Activated CD4-positive, alpha-beta T cell treated with anti-CD3 and anti-CD28 coated beads, Interleukin-2, amount 10 ng/mL, durations not matched to agents 7 days and 5 days (primary cell): ENCODE measurements at places on chromosomes 3 and 15.

- peaks cover under 1% of the 10 kb centered on the region for H3K4me1 ChIP-seq
- no peak overlapping the region for H3K27ac ChIP-seq
- no peak overlapping the region for H3K4me3 ChIP-seq
- peaks cover 9% of the 10 kb centered on the region for H3K27me3 ChIP-seq
- H3K36me3 ChIP-seq = no peaks in the 10 kb centered on the region
- no peak for DNase-seq
Observed at GRCh38 chr3:167876620-167877281, 141.2 kb downstream of the SERPINI1 start.

- H3K4me3 ChIP-seq = no peak overlapping the region
- no peaks in the 10 kb centered on the region for H3K36me3 ChIP-seq
Observed at GRCh38 chr15:73426323-73426994, 16.5 kb upstream of the REC114 start.

DNA sequence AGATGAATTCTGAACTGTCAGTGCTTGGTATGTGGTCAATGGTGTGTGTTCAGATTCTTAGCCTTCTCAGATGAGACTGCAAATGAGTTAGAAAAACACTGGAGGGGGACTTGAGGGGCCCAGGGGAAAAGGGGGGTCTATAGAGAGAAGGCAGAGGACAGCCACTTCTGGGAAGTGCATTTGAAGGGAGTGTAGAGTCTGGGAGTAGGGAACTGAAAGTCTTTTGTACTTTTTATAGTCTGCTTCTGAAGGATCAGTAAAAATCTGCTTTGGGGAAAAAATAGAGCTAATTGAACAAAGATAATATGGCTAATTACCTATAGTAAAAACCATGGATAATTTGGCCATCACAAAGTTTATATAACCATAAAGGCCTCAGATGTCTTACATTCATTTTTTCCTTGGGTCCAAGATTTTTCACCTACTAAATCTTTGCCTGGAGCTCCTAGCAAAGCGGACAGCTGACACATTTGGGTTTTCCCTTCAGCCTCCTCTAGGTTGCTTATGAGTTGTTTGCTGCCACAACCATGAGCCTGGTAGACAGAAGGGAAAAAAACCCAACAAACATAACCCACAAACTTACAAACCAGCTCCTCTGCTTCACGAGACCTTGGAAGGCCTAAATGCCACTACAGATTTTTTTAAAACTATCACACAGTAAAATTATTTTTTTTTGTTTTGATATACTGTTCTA is 48.8 kb downstream of the CD86 start:
- H3K36me3 ChIP-seq = no peaks in the 10 kb centered on the region
- H3K4me3 ChIP-seq = no peak overlapping the region
- no peak for DNase-seq
- H3K27ac ChIP-seq = no peak overlapping the region
- H3K4me1 ChIP-seq = peaks cover 27% of the 10 kb centered on the region
- no peaks in the 10 kb centered on the region for H3K27me3 ChIP-seq

DNA sequence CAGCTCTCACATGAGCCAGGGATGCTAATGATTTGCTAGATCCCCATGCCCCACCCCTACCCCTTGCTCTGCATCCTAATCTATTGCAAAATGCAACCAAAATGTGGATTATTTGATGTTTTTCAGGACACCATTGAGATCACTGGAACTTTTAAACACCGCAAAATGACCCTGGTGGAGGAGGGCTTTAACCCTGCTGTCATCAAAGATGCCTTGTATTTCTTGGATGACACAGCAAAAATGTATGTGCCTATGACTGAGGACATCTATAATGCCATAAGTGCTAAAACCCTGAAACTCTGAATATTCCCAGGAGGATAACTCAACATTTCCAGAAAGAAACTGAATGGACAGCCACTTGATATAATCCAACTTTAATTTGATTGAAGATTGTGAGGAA is 29.7 kb downstream of the HDC start:
- H3K4me3 ChIP-seq = no peak overlapping the region
- H3K4me1 ChIP-seq = peaks cover 2% of the 10 kb centered on the region
- peaks cover 13% of the 10 kb centered on the region for H3K36me3 ChIP-seq
- no peak for DNase-seq
- H3K27ac ChIP-seq = no peak overlapping the region

- H3K4me3 ChIP-seq = no peak overlapping the region
- H3K27me3 ChIP-seq = peaks cover 21% of the 10 kb centered on the region
- H3K4me1 ChIP-seq = peaks cover 67% of the 10 kb centered on the region
- H3K36me3 ChIP-seq = peaks cover 21% of the 10 kb centered on the region
- H3K27ac ChIP-seq = peak overlapping the region; percentile 90
Observed at GRCh38 chr3:46537316-46537715, 28.8 kb downstream of the LRRC2 start.

DNA sequence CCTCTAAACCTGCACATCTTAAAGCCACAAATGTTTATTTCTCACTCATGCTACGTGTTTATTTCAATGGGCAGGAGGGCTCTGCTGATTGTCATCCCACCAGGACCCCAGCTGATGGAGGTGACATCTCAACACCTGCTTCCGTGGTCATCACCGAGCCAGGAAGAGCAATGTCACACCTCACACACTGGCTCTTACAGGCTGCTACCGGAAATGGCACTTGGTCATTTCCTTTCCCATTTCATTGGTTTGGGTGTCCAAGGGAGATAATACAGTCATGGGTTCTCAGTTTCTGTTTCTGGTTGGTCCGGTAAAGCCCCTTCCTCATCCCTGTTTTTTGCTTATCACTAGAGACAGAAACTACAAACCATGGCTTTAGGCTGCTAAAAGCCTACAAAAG is 41.9 kb downstream of the ABHD2 start:
- H3K4me1 ChIP-seq = peaks cover 16% of the 10 kb centered on the region
- no peak overlapping the region for H3K4me3 ChIP-seq
- DNase-seq = no peak
- H3K27me3 ChIP-seq = no peaks in the 10 kb centered on the region
- H3K36me3 ChIP-seq = peaks cover 16% of the 10 kb centered on the region

DNA sequence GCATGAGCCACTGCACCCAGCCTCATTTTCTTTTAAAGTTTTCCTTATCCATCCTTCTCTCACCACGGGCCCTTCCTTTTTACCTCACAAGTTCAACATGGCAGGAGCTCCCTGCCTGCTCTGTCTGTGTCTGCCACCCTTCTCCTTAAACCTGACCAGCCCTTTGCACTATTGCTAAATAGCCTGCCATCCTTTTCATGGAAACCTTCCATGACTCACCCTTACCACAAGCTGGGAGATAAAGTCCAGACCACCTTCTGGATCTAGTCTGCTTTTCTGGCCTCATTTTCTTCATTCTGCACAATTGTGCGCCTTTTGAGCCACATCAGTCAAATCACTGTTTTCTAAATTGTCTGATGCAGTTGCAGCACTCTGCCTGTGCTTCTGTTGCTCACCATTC is 8.9 kb downstream of the PARP14 start:
- no peak overlapping the region for H3K27ac ChIP-seq
- H3K4me3 ChIP-seq = no peak overlapping the region
- H3K36me3 ChIP-seq = peaks cover 59% of the 10 kb centered on the region
- no peaks in the 10 kb centered on the region for H3K27me3 ChIP-seq

DNA sequence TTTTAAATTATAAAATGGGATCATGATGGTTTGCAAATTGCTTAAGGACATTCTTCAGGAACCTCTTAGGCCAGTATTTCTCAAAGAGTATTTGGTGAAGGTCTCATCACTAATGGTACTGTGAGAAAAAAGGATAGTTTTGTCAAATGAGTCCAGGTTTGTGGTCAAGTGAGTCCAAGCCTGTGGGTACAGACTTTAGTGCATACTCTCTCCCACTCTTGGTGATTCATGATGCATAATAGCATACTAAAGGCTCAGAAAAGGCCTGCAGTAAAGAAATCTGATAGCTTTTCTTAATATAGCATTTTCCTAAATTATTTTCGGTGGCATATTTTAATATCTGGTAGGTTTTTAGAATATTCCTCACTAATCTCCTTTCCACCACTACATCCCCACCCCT is 20.0 kb downstream of the BOC start:
- no peak overlapping the region for H3K27ac ChIP-seq
- H3K4me1 ChIP-seq = no peaks in the 10 kb centered on the region
- no peak for DNase-seq
- H3K27me3 ChIP-seq = no peaks in the 10 kb centered on the region

- DNase-seq = no peak
- H3K4me1 ChIP-seq = no peaks in the 10 kb centered on the region
- H3K27me3 ChIP-seq = no peaks in the 10 kb centered on the region
- H3K27ac ChIP-seq = no peak overlapping the region
- no peak overlapping the region for H3K4me3 ChIP-seq
Observed at GRCh38 chr3:183933160-183933559, 48.5 kb upstream of the PARL start.

DNA sequence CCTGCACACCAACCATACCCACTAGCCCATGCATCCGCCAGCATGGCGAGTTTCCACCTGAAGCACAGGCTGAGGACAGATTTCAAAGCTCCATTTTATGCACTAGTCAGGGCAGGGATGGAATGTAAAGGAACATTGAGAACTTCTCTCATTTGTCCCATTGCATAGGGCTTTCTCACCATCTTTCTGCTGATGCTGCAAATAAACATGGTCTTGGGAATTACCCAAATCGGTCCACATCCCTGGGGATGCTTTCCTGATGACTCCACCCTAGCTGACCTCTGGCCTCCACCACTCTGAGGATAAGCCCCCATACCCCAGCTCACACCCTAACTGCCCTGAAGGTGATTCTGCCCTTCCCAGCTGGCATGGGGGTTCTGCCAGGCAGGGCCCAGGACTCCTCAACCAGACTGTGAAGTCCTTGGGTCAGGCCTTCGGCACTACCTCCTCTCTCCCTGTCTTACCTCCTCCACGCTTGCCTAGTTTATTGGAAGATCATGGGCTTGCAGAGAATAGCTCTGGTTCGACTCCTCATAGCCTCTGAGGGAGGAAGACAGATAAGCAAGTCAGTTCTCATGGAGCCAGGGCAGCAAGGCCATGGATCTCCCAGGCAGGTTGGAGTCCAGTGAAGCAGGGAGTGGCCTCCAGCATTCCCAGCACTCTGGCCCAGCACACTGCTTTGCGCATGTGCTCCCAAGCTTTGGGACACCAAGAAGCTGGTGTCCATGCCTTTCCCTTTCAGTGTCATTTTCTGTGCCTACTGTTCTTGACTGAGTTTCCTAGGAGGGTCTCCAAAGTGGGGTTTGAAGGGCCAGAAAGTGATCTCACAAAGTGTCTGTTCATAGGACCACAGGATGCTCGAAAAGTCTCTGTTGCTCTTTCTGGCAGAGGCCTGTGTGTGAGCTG is 27.6 kb upstream of the XYLB start:
- no peak overlapping the region for H3K4me3 ChIP-seq
- no peaks in the 10 kb centered on the region for H3K36me3 ChIP-seq
- no peak for DNase-seq
- no peaks in the 10 kb centered on the region for H3K4me1 ChIP-seq
- H3K27me3 ChIP-seq = peaks cover 11% of the 10 kb centered on the region
- no peak overlapping the region for H3K27ac ChIP-seq

DNA sequence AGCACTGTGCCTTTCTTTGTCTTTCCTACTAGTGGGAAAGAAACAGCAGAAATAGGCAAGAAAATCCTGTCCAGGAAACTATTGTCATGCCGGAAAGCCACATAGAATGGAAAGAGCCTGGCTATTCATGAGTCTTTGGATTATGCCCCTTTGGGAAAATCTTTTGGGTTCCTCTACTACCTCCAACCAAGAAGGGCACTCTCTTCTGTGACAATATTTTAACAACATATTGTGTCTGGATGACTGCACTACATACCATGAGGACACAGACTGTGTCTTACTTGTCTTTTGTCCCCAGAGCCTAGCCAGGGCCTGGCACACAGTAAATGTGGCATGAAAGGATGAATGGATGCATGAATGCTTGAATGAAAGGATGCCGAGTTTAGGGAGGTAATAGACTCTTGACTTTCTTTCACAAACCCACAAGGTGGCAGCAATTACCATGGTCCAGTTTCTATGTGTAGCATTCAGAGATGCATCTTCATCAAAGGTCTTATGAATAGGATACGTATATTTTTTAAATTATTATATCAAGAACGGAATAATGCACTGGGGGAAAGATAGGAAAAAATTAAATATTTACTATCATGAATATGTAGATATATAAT is 30.3 kb downstream of the ARL14 start:
- DNase-seq = peak; percentile 57
- no peak overlapping the region for H3K27ac ChIP-seq
- peaks cover 34% of the 10 kb centered on the region for H3K27me3 ChIP-seq
- H3K4me3 ChIP-seq = no peak overlapping the region

DNA sequence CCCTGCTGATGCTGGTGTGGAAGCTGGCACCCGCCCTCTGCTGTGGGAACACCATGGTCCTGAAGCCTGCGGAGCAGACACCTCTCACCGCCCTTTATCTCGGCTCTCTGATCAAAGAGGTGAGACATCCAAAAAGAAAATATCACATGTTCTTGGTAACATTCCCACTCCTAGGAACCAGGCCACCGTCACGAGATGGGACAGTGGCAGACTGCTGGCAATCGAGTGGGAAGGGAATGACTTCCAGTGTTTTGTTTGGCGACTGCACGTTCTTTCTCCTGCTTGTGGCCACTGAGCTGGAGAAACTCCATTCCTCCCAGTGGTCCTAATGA is 14.3 kb downstream of the ALDH1A3 start:
- no peak overlapping the region for H3K27ac ChIP-seq
- no peaks in the 10 kb centered on the region for H3K36me3 ChIP-seq
- H3K4me1 ChIP-seq = no peaks in the 10 kb centered on the region
- H3K4me3 ChIP-seq = no peak overlapping the region

- no peak overlapping the region for H3K27ac ChIP-seq
Observed at GRCh38 chr3:30751610-30752299, 142.7 kb downstream of the GADL1 start.

- peaks cover 25% of the 10 kb centered on the region for H3K4me1 ChIP-seq
- peak overlapping the region; percentile 92 for H3K4me3 ChIP-seq
- peak overlapping the region; percentile 14 for H3K27ac ChIP-seq
- peaks cover 10% of the 10 kb centered on the region for H3K36me3 ChIP-seq
Observed at GRCh38 chr3:197298945-197299854, 788 bp upstream of the DLG1 start.

- no peaks in the 10 kb centered on the region for H3K4me1 ChIP-seq
- no peaks in the 10 kb centered on the region for H3K36me3 ChIP-seq
- H3K27ac ChIP-seq = no peak overlapping the region
- H3K27me3 ChIP-seq = no peaks in the 10 kb centered on the region
Observed at GRCh38 chr3:166688665-166689064, 691.4 kb downstream of the ZBBX start.
